Activated T-cell treated with anti-CD3 and anti-CD28 coated beads, Interleukin-2, amount 50 U/mL, for 72 hours (primary cell): ENCODE measurements at places on chromosomes 4 and X. TPM values are rescaled to one million over a fixed set of nuclear protein-coding genes. Genes with fewer than 3 reads are reported as not detected.
A peak's percentile ranks its signal among the peaks of the same experiment; 100 is the strongest.

- no peak for DNase-seq
These were observed 16.8 kb upstream of the RNF4 start for GRCh38 chr4:2451821-2452785.

DNA sequence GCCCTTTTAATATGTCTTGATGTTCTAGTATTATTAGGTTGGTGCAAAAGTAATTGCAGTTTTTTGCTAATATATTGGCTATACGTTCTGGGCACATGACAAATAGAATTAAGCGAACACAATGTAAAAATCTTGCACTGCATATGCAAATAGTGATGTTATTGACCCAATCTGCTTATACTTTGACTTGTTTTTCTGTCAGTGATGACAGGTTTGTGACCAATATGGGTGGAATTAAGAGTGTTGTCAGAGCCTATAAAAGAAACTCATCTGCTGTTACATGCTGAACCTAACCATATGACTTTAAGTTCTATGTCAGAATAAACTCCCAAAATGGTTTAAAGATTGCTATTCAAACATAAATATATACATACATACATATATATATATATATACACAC, 30.7 kb upstream of the HPGD start:
- DNase-seq: no peak

- peak; percentile 84 for DNase-seq
These were observed at the start of gene MMGT1 for GRCh38 chrX:135973548-135974278. Gene MMGT1 (minus strand): TSS chrX:135973988. CDS start chrX:135973675, 313 bp downstream.

DNA sequence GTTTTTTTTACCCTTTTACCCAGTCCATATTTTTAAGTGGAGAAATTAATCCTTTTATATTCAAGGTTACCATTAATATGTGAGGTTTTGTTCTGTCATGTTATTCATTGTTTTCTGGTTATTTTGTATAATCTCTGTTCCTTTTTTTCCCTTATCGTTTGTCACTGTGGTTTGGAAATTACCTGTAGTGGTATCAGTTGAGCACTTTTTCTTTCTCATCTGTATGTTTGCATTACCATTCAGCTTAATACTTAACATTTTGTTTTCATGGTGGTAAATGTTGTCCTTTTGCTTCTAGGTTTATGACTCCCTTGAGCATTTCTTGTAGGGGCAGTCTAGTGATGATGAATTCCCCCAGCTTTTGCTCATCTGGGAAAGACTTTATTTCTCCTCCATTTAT, 6.6 kb downstream of the ETDC start:
- no peak for DNase-seq

- no peak for DNase-seq
These were observed 159.2 kb upstream of the CPEB2 start for GRCh38 chr4:14842964-14843630.

- no peak for DNase-seq
These were observed 979.6 kb upstream of the POU3F4 start for GRCh38 chrX:82528525-82528924.

The SLC49A3 gene
- 0.29 TPM for total RNA-seq

The RTL5 gene
- 0.74 TPM for total RNA-seq

The CBR4 gene
- total RNA-seq: 24.4 TPM

The ALAS2 gene
- total RNA-seq: not detected

The TKTL2 gene
- not detected for total RNA-seq
